ENCODE measurements at places on chromosomes 5 and 9.

- no peak for DNase-seq
Observed at GRCh38 chr9:68702493-68702892, 2.5 kb upstream of the PIP5K1B start.

DNA sequence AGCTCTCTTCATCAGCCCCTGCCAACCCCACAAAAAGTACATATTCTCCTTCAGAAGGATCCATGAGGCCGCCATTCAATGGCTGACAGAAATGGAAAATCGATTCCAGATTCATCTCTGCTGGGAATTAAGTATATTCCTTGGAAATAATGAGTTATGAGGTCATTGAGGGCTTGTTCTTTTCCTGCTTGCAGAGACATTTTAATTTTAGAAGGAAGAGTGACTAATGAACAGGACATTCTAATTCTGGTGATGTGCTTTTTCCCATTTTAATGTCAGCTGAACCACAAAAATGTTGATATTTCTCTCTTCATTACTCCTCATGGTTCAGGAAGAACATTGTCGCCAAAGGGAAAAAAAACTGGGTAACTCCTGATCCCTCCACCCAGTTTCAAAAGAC is 314.0 kb downstream of the PIK3R1 start:
- DNase-seq: no peak

GRCh38 chr5:67077296-67077695 is 119.3 kb downstream of the CD180 start:
- no peak for DNase-seq

- DNase-seq: no peak
Observed at GRCh38 chr9:110582156-110582555, 2.6 kb upstream of the SVEP1 start.
